Subcutaneous preadipocyte (primary cell): ENCODE measurements at places on chromosomes 6 and 20. TPM values are rescaled to one million over a fixed set of nuclear protein-coding genes. Genes with fewer than 3 reads are reported as not detected.

Gene MARCKS
- total RNA-seq = 43.0 and 92.5 TPM in 2 replicates

Gene VGLL2
- not detected in 2 replicates for total RNA-seq

Gene IL17F
- not detected in 2 replicates for total RNA-seq

Gene HNF4A
- total RNA-seq = not detected in 2 replicates

Gene WFDC10B
- not detected in 2 replicates for total RNA-seq

Gene ABHD16B
- not detected in 2 replicates for total RNA-seq

Gene HLA-DMB
- total RNA-seq = 0.37 TPM in 1 of 2 replicates, not detected in the other

Gene CAGE1
- total RNA-seq = under 0.01 and 0.20 TPM in 2 replicates

Gene ACTR5
- total RNA-seq = 5.5 and 9.8 TPM in 2 replicates
